ENCODE measurements at places on chromosomes 11 and 22. TPM values are rescaled to one million over a fixed set of nuclear protein-coding genes. Genes with fewer than 3 reads are reported as not detected.

FBLN1 gene
- 45.0 TPM for total RNA-seq

NLRP6 gene
- not detected for total RNA-seq

OR51E2 gene
- 0.18 TPM for total RNA-seq

MS4A1 gene
- total RNA-seq: not detected

PGA4 gene
- 1.1 TPM for total RNA-seq

SNX32 gene
- 4.9 TPM for total RNA-seq

TPBGL gene
- total RNA-seq: 0.09 TPM

PGM2L1 gene
- 72.8 TPM for total RNA-seq

SLN gene
- 21.1 TPM for total RNA-seq
